ENCODE measurements at places on chromosomes 7 and 10. TPM values are rescaled to one million over a fixed set of nuclear protein-coding genes. Genes with fewer than 3 reads are reported as not detected.

GRCh38 chr10:97080051-97080776 is 105.5 kb downstream of the SLIT1 start:
- no peak overlapping the region for H3K4me3 ChIP-seq
- H3K27ac ChIP-seq, result no peak overlapping the region
- H3K4me1 ChIP-seq, result no peaks in the 10 kb centered on the region
- no peaks in the 10 kb centered on the region for H3K36me3 ChIP-seq

DNA sequence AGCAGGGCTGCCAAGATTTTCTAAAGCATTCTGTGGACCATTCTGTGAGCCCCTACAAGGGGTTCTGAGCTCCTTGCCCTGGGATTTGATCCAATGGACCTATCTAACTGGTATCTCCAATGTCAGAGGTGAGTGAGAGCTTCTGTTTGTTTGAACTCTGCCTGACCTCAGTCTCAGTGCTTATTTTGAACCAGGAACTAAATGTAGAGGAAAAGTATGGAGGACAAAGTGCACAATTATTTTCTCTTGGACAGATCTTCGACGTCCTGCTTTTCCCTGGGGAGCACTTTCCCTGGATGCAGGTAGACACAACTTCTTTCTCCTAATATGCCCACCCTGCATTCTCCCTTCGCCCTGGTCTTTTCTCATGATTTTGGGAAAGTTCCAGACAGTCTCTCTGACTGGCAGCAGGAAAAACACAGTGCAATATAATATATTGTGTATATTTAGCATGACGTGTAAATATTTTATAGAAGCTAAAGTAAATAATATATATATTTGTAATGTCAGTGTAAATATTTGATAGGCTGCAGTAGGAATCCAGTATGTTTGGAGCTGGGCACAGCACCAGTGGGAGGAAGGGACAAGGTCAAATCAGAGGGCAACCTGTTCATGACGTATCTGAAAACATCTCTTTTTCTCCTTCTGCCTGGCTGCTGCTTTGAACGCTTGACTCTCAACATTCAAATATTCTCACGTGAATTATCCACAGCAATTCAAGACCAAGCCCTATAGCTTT is 184.0 kb upstream of the LYZL1 start:
- no peak for DNase-seq
- peaks cover 7% of the 10 kb centered on the region for H3K36me3 ChIP-seq
- H3K4me3 ChIP-seq, result no peak overlapping the region
- H3K27me3 ChIP-seq, result no peaks in the 10 kb centered on the region
- H3K27ac ChIP-seq, result peak overlapping the region; percentile 59
- H3K4me1 ChIP-seq, result peaks cover 46% of the 10 kb centered on the region

GRCh38 chr10:79125092-79125491 is 56.3 kb downstream of the ZMIZ1 start:
- peaks cover 42% of the 10 kb centered on the region for H3K4me1 ChIP-seq
- H3K27me3 ChIP-seq, result no peaks in the 10 kb centered on the region
- no peak overlapping the region for H3K4me3 ChIP-seq
- no peak for DNase-seq

DNA sequence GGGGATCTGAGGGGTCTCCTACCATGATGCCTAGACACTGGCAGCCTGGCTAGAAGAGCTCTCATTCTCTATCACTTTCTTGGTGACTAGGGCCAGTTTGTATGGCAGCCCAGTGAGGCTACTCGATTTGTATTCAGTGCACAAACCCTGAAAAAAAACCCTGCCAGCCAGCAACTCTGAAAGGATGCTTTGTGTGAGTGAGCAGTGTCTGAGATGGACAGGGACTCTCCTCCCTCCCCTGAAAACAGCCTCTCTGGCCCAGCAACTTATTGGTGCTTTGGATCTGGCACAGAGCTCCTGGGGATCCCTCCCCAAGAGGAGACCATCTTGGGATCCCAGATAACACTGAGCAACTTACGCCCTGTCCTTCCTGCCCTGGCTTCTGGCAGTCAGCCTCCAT is 10.8 kb upstream of the LRRC4 start:
- no peak for DNase-seq
- H3K27me3 ChIP-seq, result no peaks in the 10 kb centered on the region
- H3K4me3 ChIP-seq, result no peak overlapping the region
- no peak overlapping the region for H3K27ac ChIP-seq
- peaks cover 17% of the 10 kb centered on the region for H3K4me1 ChIP-seq
- peaks cover 4% of the 10 kb centered on the region for H3K36me3 ChIP-seq

- H3K4me1 ChIP-seq, result peaks cover 8% of the 10 kb centered on the region
- H3K36me3 ChIP-seq, result no peaks in the 10 kb centered on the region
- no peak for DNase-seq
Measured at GRCh38 chr10:102782673-102783551, 39.2 kb downstream of the WBP1L start.

- no peak for DNase-seq
- H3K4me1 ChIP-seq, result peaks cover 31% of the 10 kb centered on the region
- H3K27ac ChIP-seq, result no peak overlapping the region
- H3K36me3 ChIP-seq, result peaks cover 63% of the 10 kb centered on the region
- H3K4me3 ChIP-seq, result no peak overlapping the region
Measured at GRCh38 chr7:129835569-129835968, 117.2 kb downstream of the UBE2H start.

- no peak overlapping the region for H3K4me3 ChIP-seq
- H3K27me3 ChIP-seq, result peaks cover 31% of the 10 kb centered on the region
- H3K4me1 ChIP-seq, result peaks cover under 1% of the 10 kb centered on the region
- no peaks in the 10 kb centered on the region for H3K36me3 ChIP-seq
Measured at GRCh38 chr10:47452495-47453140, 31.3 kb downstream of the ANXA8 start.

- no peaks in the 10 kb centered on the region for H3K36me3 ChIP-seq
- H3K27ac ChIP-seq, result no peak overlapping the region
- H3K4me1 ChIP-seq, result no peaks in the 10 kb centered on the region
Measured at GRCh38 chr7:150959739-150960734, 18.1 kb downstream of the KCNH2 start.

DNA sequence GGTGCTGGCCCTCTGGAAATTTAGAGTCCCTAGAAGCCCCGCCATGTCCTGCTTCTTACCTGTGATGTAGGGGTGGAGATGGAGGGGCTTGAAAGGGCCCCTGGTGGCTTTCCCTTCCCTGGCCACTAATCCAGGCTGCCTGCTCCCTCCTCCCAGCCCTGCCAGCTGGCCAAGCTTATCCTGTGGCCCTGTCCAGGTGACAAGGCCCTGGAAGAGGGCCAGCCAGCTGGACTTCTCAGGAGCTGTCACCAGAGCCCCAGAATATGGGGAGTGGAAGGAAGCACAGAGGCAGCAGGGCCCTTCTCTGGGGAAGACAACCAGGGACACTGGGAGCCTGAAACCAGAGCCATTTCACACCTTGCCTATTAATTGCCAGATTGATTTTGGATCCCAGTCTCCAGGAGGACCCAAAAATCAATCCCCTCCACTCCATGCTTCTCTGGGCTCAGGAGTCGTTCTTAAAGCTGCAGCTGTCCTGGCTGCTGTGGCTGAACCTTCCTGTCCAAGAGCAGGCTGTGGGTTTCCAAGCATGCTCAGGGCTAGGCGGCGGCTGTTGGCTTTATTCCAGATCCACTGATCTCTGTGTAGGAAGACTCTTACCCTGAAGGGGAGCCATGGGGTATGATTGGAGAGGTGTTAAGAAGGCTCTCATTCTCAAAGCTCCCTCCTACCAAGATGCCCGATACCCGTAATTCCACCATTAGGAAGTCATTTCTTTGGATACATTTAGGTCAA is 52.6 kb upstream of the PCBD1 start:
- no peak overlapping the region for H3K27ac ChIP-seq
- no peaks in the 10 kb centered on the region for H3K36me3 ChIP-seq
- H3K27me3 ChIP-seq, result peaks cover 96% of the 10 kb centered on the region
- no peak overlapping the region for H3K4me3 ChIP-seq
- H3K4me1 ChIP-seq, result no peaks in the 10 kb centered on the region

GRCh38 chr7:155916926-155917655 is 104.8 kb upstream of the SHH start:
- DNase-seq, result no peak
- no peaks in the 10 kb centered on the region for H3K27me3 ChIP-seq
- peaks cover 20% of the 10 kb centered on the region for H3K36me3 ChIP-seq
- H3K4me3 ChIP-seq, result no peak overlapping the region

- H3K36me3 ChIP-seq, result no peaks in the 10 kb centered on the region
- H3K27ac ChIP-seq, result no peak overlapping the region
Measured at GRCh38 chr10:90435296-90435695, 422.5 kb downstream of the HTR7 start.

- peak overlapping the region; percentile 70 for H3K4me3 ChIP-seq
- peaks cover 43% of the 10 kb centered on the region for H3K27me3 ChIP-seq
- H3K36me3 ChIP-seq, result peaks cover 10% of the 10 kb centered on the region
- H3K27ac ChIP-seq, result peak overlapping the region; percentile 26
- peak; percentile 74 for DNase-seq
- peaks cover 40% of the 10 kb centered on the region for H3K4me1 ChIP-seq
Measured at GRCh38 chr10:6050801-6051445, 11.2 kb downstream of the IL2RA start.

DNA sequence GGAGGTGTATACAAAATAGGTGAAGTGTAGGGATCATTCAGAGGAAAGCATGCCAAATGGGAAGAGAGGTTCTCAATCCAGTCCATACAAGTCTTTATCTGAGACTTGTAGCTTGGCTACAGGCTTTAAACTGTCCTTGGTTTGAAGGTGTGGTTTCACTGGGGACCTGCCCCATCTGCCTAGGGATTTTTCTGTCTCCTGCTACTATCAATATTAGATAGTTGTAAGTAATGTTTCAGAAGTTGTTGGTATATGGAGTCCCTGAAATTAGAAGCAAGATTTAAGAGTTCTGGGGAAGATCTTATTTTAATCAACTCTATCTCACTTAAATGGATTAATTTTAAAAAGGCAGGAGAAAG is 100.9 kb downstream of the ANKRD7 start:
- no peak for DNase-seq
- no peak overlapping the region for H3K27ac ChIP-seq
- no peak overlapping the region for H3K4me3 ChIP-seq
- no peaks in the 10 kb centered on the region for H3K27me3 ChIP-seq
- H3K4me1 ChIP-seq, result peaks cover 17% of the 10 kb centered on the region

STEAP2 gene
- total RNA-seq, result 38.5 TPM

FMC1 gene
- 2.9 TPM for total RNA-seq

CSTF2T gene
- 32.3 TPM for total RNA-seq

REPIN1 gene
- 189 TPM for total RNA-seq

LAMB1 gene
- 240 TPM for total RNA-seq

TMEM72 gene
- not detected for total RNA-seq

C10orf90 gene
- not detected for total RNA-seq

SH2D4B gene
- 0.24 TPM for total RNA-seq

ADARB2 gene
- not detected for total RNA-seq

All from Calu3 (cell line).